ENCODE measurements at places on chromosomes 6 and 20.

GRCh38 chr6:126067073-126067472 is 80.7 kb downstream of the TRMT11 start:
- DNase-seq = no peak

GRCh38 chr6:136405420-136406029 is 115.9 kb upstream of the BCLAF1 start:
- no peak for DNase-seq

GRCh38 chr20:37821696-37822095 is 81.2 kb upstream of the VSTM2L start:
- DNase-seq = no peak

GRCh38 chr20:24855848-24856247 is 93.2 kb upstream of the CST7 start:
- no peak for DNase-seq

DNA sequence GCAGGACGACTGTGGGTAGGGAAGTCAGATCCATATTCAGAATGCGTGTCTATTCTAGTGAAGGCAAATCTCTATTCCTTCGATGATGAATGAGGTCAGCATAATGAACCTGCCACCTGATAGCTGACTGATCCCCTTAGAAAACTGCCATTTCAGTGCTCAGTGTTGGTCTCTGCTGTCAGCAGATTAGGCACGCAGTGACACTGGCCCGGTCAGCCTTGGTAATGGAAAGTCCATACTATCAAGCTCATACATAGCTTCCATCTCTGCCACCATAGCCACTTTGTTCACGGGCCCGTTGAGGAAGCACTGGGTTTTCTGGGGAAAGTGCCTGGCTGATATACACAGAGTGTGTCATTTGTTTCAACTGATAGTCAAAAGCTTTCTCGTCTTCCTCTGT is 54.0 kb downstream of the C6orf52 start:
- DNase-seq = no peak

DNA sequence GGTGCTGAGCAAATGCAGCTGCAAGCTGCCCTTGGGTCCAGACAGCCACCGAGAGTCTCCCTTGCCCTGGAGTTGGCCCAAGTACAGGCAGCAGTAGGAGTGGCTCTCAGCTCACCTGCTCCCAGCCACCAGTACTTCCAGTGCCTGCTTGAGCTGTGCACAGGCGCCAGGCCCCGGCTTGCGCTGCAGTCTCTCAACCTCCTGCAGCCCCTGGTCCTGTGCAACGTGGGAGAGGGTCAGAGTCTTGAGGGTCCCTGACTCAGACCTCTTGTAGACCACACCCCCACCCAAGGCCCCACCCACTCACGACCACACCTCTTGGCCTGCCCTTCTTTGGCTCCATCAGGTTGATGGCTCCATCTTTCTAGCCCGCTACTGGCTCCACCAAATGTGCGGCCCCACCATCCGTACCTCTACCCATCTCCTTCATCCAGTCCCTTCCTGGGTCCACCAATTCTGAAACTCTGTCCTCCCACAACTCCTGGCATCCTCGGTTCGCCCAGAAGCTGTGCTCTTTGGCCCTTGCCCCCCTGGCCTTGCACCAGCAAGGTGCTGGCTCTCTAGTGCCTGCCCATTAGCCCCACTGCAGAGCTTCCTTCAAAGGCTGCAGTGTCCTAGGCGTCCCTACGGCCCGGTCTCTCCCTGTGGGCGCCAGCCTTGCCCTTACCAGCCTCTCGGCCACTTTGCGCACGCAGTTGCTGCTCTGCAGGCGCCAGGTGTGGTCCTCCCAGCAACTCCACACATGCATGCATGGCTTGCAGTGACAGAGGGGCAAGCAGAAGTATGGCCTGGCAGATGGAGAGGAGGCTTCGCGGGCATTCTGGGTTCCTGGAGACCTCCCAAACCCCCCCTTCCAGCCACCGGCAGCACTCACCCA is 16.5 kb upstream of the SPAG4 start:
- no peak for DNase-seq

- DNase-seq = peak; percentile 39
These were observed 35.2 kb upstream of the KIF13A start for GRCh38 chr6:18022398-18023231.

- DNase-seq = peak; percentile 11
These were observed 4.6 kb downstream of the OR2H2 start for GRCh38 chr6:29589423-29590048.

- peak; percentile 80 for DNase-seq
These were observed 1.2 kb downstream of the TBX18 start for GRCh38 chr6:84763003-84763885.

DNA sequence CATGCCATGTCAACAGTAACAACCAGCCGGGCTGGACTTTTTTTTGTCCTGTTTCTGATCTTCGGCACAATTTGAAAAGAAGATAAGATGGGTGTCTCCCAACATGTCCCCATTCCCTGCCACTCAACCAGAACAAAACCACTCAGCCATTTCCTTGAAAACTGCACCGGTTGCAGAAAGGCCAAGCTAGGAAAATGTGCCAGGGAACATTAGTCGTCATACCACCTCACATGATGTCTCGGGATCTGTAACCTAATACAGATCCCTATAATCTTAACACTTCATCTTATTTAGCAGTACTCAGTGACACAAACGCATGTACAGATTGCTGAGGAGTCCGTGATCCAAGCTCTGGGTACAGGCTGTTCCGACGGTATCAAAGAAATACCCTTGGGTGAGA is 46.5 kb downstream of the ALDH8A1 start:
- DNase-seq = no peak

DNA sequence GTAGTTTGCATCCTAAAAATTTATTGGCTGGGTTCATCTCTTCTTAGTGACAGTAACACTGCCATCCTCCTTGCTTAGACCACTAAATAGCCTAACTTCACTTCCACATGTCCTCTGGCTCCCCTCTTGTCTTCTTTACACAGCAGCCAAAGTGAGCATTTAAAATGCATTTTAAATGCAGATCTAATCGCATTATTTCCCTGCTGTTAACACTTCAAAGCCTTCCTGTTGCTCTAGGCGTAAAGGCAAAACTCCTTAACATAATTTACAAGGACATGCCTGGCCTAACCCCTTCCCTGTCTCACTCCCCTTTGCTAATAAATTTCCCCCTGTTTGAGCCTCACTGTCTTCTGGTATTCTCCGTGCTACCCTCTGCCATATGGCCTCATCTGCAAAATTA is 26.5 kb downstream of the NKAIN2 start:
- peak; percentile 23 for DNase-seq

DNA sequence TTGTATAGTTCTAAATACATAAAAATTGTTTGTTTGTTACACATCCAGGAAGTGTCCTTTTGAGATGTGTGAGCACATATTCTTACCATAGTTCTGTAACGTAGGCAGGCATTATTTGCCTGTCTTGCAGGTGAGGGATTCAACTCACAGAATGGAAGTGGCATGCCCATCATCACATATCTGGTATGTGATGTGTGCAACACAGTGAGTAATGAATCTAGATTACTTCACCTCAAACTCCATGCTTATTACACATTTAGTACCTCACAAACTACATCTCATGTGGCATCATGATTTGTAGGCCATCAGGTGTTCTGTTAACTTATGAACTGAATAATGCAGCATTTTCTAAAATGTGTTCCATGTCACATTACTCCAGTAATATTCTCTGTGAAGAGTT is 181.6 kb downstream of the PLCB4 start:
- DNase-seq = no peak

- no peak for DNase-seq
These were observed 148.4 kb upstream of the BMP5 start for GRCh38 chr6:56023829-56024228.

GRCh38 chr6:169786349-169786748 is 34.9 kb downstream of the ERMARD start:
- DNase-seq = no peak

DNA sequence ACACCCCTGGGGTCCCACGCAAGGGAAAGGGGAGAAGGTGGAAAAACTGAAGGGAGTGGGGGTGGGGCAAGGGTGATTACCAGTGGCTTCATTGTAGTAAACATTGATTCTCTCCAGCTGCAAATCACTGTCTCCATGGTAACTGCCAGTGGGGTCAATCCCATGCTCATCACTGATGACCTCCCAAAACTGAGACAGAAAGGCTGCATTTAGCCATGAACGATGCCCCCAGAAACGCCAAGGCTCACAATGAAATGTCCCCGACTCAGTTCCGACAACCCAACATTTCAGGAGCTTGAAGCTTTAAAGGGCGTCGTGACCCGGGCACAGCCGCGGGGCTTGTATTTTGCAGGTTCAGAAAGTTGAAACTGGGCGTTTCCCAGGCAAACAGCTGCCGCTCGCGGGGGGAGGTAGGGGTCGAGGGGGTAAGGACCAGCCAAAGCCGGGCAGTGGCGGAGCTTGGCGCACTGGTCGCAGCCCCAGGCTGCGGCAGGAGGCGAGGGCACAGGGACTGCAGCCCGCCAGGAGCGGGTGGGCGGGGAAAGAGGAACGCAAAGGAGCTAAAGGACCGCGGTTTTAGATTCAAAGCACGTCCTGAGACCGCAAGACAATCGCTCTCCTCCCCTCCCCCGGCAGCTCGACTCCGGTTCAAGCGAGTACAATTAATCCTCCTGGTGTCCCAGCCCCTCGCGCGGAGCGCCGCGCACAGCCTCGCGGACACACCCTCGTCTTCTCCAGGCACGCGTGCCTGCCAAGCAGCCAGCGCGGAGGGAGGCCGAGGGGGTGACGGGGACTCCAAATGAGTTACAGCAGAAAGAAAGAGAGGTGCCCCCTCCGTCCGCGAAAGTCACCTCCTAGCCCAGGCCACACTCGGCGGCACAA is 731 bp downstream of the TUBB2B start:
- DNase-seq = peak; percentile 84

- DNase-seq = no peak
These were observed 143.0 kb upstream of the THBS2 start for GRCh38 chr6:169396554-169397163.

DNA sequence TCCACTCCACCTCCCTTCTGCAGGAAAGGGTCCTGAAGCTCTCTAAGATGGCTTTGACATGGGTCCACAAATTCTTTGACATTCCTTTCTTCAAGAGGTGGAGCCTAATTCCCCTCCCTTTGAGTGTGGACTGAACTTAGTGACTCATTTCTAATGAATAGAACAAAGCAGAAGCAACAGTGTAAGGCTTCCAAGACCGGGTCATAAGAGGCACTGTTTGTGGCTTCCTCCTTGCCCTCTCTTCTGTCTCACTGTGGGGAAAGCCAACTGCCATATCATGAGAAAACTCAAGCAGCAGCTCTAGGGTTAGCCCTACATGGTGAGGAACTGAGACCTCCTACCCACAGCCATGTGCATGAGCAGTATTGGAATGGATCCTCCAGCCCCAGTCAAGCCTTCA is 5.9 kb upstream of the CDK5RAP1 start:
- no peak for DNase-seq

DNA sequence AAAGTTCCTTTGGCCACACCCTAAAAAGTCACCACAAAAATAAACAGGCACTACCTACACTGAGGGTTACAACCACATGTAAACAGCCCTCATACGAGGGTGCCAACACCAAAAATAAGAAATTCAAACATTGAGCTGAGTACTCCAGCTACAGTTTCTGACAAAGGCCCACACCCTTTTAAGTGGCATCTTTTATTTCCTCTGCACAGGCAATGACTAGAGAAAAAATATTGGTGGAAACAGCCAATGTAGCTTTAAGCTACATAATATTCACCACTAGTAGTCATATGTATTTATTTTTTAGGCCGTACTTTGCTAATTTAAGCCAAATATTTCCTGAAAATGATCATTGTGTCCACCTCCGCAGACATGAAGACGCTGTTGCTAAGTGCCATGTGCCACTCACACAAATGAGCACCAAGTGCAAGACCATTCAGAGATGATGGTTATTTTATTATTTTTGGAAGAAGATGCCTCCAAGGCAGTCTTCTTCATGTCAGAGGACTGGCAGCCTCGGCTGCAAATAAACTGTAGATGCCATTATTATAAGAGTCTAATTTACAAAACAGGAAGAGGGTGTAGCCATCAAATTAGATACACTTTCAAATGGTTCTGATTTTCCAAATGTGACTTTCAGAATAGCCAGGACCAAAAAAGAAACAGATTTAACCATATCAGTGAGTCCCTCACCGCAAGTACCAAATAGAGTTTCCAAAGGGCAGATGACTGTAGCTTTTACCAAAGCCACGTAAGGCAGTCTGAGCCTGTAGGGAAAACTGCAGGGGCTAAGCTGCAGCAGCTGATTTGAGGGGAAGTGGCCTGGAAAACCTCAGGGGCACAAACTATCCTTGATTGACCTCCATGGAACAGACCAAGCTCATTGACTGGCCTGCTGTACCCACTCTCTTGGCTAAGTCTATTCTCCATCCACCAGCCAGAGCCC is 13.4 kb downstream of the CYP24A1 start:
- DNase-seq = no peak

- DNase-seq = no peak
These were observed 4.3 kb downstream of the REV3L start for GRCh38 chr6:111478749-111479148.

DNA sequence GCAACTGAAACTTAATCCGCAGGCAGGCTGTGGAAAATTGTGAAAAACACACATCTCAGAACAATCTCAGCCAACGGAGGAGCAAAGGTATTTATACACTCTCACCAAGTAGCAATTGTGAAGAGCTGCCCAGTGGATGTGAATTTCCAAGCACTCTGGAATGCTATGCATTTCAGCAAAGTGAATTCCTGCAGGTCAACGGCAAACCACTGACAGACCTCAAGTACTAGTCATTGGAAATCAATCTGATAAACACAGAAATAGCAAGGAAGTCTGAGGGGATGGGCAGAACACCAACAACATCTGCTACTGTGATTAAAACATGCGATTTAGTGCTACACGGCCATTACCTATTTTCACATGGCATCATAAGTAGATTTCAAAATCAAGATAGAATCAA is 429.1 kb downstream of the HTR1B start:
- DNase-seq = no peak

- no peak for DNase-seq
These were observed 10.9 kb upstream of the GLP1R start for GRCh38 chr6:39037707-39038106.

GRCh38 chr20:48706116-48706656 is 121.6 kb downstream of the PREX1 start:
- no peak for DNase-seq

DNA sequence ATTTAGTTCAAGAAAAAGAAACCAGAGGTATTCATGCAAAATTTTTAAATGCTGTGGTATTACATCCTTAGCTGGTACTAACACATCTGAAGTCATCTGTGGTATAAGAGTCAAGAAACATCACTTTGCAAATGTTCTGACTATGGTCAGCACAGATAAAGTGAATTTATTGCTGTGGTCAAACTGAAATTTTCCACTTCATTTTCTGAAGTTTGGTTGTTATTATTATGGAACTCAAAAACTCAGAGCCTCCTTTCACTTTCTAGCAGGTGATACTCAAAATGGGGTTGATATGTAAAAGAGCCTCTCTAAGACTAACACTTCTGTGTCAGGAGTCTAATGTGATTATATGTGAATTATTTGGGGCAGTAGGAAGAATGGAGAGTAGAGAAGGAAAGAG is 257.8 kb downstream of the RNGTT start:
- DNase-seq = no peak

DNA sequence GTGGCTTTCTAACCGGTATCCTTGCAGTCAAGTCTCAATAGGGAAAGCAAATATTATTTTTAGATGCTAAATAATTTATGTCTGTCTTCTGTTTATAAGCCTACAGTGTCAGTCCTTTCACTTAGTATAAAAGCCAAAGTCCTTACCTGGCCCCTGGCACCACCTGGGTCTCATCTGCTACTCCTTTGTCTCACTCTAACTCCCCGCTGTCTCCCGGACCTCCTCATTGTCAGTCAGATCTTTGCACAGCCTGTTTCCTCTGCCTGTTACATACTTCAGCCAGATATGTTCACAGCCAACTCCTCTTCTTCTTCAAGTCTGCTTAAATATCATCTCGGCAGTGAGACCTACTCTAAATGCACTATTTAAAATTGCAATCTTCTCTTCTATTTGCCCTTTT is 84.2 kb downstream of the THEMIS start:
- DNase-seq = no peak
